Activated CD4-positive, alpha-beta T cell treated with anti-CD3 and anti-CD28 coated beads for 24 hours (primary cell): ENCODE measurements at places on chromosomes 1 and 21.
A peak's percentile ranks its signal among the peaks of the same experiment; 100 is the strongest.

DNA sequence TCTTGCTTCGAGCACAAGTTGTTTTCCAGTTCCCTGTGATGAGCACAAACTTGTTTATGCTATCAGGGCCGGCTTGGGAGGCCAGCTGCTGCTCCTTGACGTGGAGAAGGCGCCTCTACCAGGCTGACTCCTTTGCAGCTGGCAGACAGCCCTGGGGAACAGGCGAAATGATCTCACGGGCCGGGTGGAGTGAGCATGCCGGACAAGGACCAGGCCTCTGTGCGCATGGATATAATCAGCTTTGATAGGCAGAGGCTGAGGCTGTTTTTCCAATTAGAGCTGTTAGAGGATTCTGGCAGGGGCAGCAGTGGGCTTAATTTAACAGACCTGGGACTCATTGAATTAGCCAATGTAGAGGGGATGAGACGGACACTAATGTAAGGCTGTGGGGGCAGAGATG is 38.9 kb downstream of the FAM163A start:
- no peak for DNase-seq

- no peak for DNase-seq
These were observed 1.2 kb downstream of the HHIPL2 start for GRCh38 chr1:222546548-222547259.

- DNase-seq: no peak
These were observed 69.7 kb upstream of the RGL1 start for GRCh38 chr1:183735069-183735860.

DNA sequence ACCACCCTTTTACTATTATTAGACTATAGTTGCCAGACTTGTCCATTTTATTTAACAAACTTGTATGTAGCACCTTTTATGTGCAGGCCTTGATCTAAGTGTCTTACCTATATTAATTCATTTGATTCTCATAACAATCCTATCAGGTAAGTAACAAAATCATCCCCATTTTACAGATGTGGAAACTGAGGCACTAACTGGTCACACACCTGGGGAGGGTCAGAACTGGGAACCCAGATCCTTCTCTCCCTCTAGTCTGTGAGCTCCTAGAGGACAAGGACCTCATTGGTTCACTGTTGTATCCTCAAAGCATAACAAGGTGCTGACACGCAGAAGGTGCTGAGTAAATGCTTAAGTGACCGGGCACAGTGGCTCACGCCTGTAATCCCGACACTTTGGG is 14.9 kb downstream of the FBXO2 start:
- DNase-seq: no peak

GRCh38 chr1:6832531-6833188 is 47.4 kb downstream of the CAMTA1 start:
- DNase-seq: no peak

DNA sequence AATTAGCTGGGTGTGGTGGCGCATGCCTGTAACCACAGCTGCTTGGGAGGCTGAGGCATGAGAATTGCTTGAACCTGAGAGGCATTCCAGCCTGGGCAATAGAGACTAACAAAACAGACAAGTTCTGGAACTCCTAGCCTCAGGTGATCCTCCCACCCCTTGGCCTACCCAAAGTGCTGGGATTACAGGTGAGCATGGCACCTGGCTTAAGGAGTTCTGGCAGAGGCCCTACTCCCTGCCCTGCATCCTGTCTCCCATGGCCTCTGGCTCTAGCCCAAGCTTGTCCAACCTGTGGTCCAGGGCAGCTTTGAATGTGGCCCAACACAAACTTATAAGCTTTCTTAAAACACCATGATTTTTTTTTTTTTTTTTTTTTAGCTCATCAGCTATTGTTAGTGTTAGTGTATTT is 20.4 kb downstream of the TOMM20 start:
- no peak for DNase-seq

- no peak for DNase-seq
These were observed 12.2 kb downstream of the CTSS start for GRCh38 chr1:150753416-150753815.

DNA sequence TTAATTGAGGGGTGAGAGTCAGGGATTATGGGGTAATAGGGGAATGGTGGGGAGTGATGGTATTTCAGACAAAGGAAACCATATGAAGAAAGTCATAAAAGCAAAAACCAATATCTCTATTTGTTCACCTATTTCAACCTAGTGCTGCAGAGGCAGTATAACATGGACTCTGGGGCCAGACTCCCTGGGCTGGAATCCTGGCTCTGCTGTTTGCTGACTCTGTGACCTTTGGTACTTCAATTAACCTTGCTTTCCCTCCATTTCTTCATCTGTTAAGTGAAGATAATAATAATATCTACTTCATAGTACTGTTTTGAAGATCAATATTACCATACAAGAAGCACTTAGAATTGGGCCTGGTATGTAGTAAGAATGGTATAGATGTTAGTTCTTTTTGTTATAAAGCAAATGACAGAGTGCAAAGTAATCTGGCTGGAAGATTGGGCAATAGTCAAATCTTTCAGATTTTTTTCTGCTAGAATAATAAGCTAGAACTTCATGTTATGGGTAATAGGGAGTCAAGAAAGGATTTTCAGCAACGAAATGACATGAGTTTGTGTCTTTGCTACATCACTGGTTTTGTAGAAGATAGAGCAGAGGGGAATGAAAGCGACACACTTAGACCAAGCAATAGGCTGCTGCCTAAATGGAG is 9.0 kb downstream of the EPHX4 start:
- DNase-seq: no peak

DNA sequence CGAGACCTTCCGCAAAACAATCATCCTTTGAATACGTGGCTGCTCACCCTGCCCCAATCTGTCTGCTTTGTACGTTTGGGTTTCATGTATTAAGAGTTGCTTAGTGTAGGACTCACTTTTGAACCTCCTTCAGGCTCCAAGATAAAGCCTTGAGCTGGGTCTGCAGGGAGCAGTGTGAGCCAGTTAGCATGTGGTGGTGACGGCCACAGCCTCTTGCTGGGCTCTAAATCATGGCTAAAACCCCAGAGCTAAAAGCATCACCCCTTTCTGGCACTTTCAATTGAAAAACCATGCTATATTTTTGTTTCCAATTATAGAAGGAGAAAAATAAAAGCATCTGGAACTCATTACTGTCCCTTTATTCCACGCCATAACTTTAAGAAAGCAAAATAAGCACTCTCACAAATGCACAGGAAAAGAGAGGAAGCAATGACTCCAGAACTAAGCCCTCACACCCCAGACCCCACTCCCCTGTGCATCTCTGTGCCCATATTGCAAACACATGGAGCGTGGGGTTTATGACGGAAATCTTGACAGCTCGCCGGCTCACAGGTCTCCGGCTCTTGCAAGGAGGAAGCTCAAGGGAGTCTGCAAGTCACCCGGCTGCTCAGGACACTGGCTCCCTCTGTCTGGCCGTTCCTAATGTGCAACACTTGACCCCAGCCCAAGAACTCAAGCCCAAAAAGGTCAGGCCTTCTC is 135.5 kb downstream of the MIS18A start:
- no peak for DNase-seq

- DNase-seq: no peak
These were observed 27.3 kb downstream of the STPG1 start for GRCh38 chr1:24386241-24386640.

- DNase-seq: no peak
These were observed 4.6 kb downstream of the CRYBG2 start for GRCh38 chr1:26349188-26349876.

DNA sequence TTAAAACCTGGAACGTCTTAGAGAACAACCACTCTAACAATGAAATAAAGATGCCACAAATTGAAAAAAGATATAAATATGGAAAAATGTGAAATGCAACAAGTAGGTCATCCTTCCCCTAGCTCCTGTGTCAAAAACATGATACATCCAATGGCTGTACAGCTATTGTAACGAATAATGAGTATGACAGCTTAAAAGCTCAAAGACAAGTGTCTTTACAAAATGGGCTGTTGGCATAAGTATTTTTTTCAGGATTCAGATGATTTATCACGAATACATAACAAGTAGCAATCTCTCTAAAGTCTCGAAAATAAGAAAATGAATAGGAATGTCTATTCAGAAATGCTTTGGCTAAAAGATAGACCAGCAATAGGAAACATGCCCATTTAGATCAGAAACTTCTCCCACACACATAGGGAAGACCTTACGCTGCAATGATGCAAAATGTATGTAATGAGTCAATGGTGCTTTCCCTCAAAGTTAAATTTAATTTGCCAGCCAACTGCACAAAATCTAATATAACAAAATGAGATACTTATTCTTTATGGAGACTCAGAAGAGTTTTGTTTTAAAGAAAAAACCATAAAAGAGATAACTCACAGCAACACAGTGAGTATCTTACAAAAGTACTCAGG is 8.3 kb downstream of the TGFBR3 start:
- DNase-seq: no peak

GRCh38 chr1:56758794-56759193 is 60.4 kb downstream of the FYB2 start:
- no peak for DNase-seq

DNA sequence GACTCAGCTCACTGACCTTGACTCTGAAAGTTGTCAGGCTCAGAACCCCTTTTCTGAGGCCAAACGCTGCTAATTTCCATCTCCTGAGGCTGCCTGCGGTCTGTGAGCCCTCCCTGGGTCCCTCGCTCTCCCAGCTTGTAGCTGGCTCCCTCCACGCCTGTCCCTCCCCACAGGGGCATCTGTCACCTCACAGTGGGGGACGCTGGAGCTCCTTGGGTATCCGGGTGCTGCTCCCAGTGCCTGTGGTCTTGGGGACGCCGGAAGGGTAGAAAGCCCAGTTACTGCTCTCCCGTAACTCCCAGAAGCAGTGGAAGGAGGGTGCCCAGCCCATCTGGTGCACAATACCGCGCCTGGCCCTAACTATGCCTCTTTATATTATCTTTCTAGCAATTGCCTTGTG is 13.0 kb upstream of the MMEL1 start:
- no peak for DNase-seq

GRCh38 chr1:230313453-230314141 is 112.5 kb downstream of the PGBD5 start:
- no peak for DNase-seq

- no peak for DNase-seq
These were observed 189.0 kb downstream of the CENPF start for GRCh38 chr1:214791961-214792360.

DNA sequence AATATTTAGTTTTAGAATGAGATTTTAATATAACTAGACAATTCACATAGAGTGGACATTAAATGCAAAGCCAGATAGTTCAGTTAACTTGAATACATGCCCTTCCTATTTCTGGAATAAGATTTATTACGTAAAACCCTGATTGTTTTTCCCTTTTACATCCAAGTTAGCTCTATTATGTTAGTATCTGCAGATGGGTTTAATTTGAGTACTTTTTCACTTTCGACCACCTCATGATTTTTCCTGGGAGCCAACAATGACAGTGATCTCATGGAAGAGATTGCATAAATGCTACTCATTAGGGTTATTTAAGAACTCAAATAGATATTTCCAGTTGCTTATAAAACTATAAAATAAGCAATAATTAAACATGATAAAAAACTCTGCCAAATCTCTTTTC is 199.4 kb upstream of the PTGFR start:
- no peak for DNase-seq

- no peak for DNase-seq
These were observed 21.6 kb upstream of the DIP2A start for GRCh38 chr21:46437096-46437498.

DNA sequence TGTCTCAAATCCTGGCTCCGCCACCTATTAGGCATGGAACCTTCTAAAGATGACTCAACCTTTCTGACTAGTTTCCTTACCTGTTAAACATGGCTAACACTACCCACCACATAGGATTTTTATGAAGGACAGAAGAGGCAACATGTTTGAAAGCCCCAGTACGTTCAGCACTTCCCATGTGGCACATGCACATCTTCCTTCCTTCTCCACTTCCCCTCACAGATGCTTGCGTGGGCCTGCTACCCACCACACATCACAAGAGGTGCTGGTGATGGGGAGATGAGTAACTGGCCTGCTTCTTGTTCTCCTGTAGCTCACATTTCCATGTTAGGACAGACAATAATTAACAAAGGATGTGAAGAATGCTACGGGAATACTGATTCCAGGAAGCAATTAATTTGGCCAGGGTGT is 7.1 kb downstream of the ZBTB21 start:
- no peak for DNase-seq

- no peak for DNase-seq
These were observed 50.1 kb upstream of the SPOCD1 start for GRCh38 chr1:31865728-31866449.

DNA sequence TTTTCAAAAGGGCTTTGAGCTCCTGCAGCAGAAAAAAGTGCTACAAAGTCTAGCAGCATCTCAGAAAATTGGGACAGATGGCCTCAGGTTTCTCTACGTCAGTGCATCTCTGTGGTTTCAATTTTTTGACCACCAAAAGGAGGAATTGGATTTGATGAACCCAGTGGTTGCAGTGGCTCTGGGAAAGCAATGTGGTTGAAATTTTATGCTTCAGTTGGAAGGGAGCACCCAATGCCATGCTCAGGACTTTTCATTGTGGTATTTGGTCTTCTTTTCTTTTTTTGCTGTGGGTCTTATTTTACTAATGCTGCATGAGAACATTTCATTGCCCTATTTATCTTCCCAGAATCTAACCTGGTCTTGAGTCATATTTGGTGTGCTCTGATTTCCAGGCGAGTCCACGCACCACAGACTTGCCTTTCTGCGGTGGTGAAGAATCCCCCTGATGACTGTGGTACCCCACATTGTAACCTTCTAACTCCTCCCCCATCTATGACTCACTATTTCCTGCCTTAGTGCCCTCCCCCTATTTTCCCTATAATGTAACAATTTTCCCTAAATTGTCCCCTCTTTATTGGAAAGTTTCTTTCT is 56.7 kb downstream of the S1PR1 start:
- no peak for DNase-seq

- no peak for DNase-seq
These were observed 56.0 kb upstream of the ABCG1 start for GRCh38 chr21:42162831-42163510.

- peak; percentile 12 for DNase-seq
These were observed 59.9 kb upstream of the CACNA1E start for GRCh38 chr1:181423301-181423918.

DNA sequence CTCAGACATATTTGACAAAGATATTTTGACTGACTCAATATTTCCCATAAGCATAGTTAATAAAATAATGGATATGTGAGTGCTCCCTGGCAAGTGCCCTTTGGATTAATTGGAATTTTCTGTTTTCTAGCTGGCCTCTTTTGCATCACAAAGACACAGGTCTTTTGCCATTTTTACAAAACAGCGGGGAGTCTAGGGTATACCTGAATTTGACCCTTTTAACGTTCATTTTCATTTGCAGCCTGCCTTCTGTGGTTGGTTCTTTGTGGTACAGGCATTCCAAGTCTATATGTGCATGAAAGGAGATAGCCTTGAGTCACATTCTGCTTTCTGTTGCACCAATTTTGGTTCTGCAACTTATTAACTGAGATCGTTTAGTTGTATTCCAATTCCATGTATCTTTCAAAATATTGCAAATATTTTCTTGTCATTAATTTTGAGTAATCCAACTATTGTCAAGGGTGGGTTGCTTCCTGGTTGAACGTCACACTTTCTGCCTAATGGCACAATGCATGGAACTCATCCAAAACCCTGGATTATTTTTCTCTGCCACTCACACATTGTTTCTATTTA is 171.7 kb downstream of the CRB1 start:
- no peak for DNase-seq
